ENCODE measurements at places on chromosomes 12 and 14. TPM values are rescaled to one million over a fixed set of nuclear protein-coding genes. Genes with fewer than 3 reads are reported as not detected.

GRCh38 chr14:50600849-50601248 lies 40.9 kb downstream of the ATL1 start:
- peak; percentile 38 for DNase-seq

GRCh38 chr12:102197789-102198188 lies at the start of gene PMCH:
PMCH (minus strand) TSS chr12:102197833; CDS start chr12:102197770, 63 bp downstream.
- no peak for DNase-seq

GRCh38 chr12:9792185-9792900 lies 31.6 kb upstream of the CD69 start:
- no peak for DNase-seq

The NRIP2 gene
- 0.65 TPM for total RNA-seq

DNA sequence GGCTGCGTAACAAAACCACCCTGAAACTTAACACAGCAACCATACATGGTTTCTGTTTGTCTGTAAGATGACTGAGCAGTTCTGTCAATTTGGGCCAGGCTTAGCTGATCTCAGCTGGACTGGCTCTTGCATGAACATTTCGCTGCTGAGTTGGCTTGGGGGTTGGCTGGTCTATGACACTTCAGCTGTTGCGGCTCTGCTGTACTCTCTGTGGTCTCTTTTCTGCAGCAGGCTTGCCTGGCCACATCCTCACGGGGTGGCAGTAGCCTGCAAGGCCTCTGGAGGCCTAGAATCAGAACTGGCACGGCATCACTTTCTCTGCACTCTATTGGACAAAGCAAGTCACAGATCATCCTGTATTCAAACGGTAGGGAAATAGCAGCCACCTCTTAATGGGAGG lies 216.2 kb downstream of the BCL11B start:
- no peak for DNase-seq

The SLC5A8 gene
- not detected for total RNA-seq

DNA sequence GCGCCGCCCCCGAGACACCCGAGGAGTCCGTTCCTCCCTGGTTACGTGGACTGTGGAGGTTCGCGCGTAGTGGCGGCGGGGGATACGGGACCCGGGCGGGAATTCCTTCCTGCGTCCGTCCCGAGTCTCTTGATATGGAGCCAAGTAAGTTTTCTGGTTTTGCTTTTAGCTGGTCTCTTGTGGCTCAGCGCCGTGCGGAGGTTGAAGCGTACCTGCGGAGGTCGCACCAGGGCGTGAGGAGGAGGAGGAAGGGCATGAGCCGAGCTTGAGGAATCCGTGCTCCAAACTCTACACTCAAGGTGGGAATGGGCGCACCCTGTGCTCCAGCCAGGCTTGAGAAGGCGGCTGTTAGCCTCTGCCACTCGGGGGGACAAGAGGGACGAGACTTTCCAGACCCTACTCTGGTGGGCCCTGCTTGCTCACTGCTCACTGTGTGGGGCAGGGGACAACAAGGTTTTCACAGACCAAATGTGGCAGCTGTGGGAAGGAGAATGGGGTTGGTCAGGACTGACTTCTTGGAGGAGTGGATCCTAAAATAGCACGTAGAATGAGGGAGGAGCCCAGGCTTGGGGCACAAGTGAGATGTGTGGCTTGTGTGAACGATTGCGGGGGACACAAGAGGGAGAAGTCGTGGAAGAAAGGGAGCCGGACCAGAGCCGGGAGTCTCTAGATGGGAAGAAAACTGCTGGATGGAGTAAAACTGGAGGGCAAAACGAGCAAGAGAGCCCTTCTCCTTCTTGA lies 577 bp downstream of the ATG101 start:
- DNase-seq = no peak

The P2RX2 gene
- 0.15 TPM for total RNA-seq

DNA sequence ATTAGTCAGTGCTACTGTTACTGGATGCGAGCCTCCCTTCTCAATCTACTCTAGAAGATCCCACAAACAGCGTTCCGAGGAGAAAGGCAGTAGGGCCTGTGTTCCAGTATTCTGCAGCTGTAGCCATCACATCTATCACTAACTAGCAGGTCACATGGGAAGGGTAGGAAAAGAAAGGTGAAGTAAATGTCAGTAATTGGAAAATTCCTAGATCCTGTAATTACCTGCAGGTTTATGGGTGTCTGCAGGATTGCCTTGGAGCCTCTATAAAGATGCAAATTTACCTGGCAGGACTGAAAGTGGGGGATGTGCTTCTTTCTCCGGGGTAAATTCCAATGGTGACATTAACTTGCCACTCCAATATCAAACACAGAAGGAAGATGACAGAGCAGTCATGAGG lies 77.8 kb downstream of the FERMT2 start:
- no peak for DNase-seq

The USP15 gene
- total RNA-seq = 36.0 TPM

DNA sequence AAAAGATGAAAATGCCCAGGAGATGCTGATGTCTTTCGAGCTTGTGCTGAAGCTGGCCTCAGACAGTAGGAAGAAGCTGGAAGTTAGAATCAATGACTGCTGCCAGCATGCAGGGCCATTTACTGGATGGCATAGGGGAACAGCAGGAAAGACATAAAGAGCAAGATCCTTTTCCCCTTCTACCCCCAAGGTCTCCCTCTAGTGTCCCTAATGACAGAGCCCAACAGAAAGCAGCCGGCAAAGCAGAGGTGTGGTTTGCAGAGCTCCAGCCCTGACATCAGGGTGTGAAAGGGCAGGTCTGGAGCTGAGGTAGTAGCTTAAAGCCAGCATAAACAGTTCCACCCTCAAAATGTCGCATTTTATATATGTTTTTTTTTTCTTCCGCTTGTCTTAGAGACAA lies 1560.7 kb upstream of the TMEM132C start:
- DNase-seq = peak; percentile 28

The TSPAN11 gene
- total RNA-seq = 27.7 TPM

The KRT8 gene
- total RNA-seq = 168 TPM

DNA sequence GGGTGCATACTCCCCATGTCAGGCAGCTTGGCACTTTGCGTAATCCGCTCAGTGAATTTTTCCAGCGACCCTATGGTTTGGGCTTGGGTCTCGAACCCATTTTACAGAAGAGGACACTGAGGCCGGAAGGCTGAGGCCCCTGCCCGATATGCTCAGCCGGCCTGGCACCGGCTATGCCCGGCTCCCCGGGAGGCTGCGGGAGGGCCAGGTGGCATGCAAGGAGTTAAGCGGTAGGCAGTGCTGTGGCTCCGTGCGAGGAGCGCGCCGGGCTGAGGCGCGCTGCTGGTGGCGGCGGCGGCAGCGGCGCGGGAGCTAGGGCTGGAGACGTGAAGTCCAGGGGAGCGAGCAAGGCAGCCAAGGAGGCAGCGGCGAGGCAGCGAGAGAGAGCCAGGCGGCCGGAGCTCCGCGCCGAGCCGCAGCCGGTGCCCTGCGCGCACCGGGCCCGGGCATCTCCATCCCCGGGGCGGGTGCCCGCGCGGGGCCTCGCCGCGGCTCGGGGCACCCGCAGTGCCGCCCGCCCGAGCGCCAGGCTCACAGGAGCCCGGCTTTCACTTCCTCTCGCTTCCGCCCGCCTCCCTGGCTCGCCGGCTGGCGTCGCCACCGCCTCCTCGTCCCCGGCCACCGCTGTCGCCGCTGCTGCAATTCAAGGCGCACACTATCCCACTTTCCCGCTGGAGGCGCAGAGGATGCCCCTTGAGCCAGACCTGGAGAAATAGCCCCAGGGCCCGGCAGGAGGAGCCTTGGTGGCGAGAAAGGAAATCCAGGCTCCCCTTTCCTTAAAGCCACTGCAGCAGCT lies at the start of gene WSCD2:
WSCD2 (plus strand) TSS at position 272 of the 796 bp plus-strand sequence. CDS start 66,545 bp downstream, outside the sequence.
- DNase-seq = peak; percentile 96

GRCh38 chr12:121806546-121807423 lies 3.0 kb downstream of the SETD1B start:
- DNase-seq = peak; percentile 34

The KCNC2 gene
- not detected for total RNA-seq

DNA sequence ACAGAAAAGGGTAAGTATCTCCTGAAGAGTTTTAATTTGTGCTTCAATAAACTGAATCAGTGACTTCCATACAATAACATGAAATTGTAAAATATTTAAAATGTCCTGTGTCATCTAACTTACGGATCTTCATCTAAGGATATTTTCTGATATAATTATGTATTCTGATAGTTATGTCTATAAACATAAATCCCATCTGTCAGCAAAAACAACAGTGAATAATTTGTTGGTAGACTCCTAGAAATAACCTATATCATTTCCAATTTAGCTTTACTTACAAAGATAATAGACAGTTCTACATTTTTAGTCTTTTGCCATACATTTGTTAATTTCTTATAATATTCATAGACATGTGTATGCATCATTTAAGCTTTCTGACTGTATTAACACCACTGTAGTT lies 293.9 kb downstream of the CCDC91 start:
- no peak for DNase-seq

DNA sequence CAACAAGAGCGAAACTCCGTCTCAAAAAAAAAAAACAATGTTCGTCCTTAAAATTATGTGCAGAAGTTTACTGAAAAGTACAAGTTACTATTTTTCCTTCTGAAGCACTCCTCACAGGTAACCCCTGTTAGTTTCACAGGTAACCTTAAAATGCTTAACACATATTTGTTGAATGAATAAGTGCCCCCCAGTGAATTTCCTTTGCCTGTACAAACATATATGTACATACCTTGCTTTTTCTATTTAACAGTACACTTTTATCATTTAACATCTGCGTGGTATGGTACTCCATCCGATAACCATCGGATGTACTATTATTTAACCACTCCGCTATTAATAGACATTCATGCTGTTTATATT lies 1.4 kb upstream of the RAB35 start:
- DNase-seq = no peak

GRCh38 chr12:17470460-17470859 lies 619.5 kb downstream of the RERGL start:
- DNase-seq = no peak

The SMIM41 gene
- not detected for total RNA-seq

DNA sequence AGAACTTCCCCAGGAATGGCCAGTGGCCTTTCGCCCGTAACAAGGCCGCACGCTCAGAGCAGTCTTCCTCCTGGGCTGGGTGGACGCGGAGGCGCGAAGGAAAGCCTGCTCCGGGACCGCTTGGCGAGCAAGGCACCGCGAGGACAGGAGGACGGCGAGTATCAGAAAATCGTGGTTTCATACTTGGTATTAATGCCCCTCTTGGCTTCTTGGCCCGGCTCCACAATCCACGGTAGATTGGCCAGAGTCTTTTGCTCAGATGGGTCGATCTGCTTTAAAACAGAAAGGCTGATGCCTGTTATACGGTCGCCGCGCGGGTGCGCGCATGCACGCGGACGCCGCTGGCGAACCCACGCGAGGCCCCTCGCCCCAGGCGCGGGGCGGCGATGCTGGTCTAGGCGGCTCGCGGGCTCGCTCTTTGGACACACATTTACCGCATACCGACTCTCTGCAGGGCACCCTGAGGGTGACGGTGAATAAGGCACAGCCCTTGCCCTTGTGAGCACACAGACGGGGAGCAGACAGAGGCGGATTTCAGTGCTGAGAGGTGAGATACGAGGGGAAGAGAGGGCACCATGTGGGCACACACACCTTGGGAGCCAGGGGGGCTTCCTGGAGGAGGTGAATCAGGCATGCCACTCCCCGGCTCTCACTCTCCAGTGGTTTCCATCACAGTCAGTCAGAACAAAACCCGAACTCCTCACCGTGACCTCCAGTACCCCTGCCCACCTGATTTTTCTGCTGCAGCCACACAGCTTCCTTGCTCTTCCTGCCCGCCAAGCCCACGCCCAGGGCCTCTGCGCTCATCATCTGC lies 100.7 kb downstream of the APAF1 start:
- DNase-seq = peak; percentile 26

The ANKRD33 gene
- 0.39 TPM for total RNA-seq

- DNase-seq = no peak
Measured at GRCh38 chr14:103099733-103100280, 5.3 kb downstream of the EXOC3L4 start.

The KSR2 gene
- 0.30 TPM for total RNA-seq

- no peak for DNase-seq
Measured at GRCh38 chr14:100692859-100693558, 33.7 kb upstream of the DLK1 start.

DNA sequence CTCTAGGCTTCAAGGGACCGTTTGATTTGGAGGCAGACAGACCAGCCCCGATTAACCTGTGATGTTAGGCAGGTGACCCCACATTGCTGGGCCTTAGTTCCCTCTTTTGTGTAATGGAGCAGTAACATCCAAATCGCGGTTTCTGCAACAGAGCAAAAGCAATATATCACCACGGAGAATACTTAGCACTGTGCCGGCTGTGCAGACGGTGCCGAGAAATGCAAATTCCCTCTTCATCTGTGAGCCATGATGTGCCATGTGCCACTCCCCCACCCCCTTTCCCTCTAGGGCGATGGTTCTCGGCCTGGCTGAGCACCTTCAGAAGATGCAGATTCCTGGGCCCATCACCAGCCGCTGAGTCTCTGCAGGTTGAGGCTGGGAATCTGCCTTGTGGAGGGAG lies 10.9 kb downstream of the BCL7A start:
- no peak for DNase-seq

- no peak for DNase-seq
Measured at GRCh38 chr14:91280129-91280528, 35.6 kb upstream of the GPR68 start.

The CCDC197 gene
- total RNA-seq = not detected

- DNase-seq = no peak
Measured at GRCh38 chr12:50568338-50569091, 63.7 kb downstream of the DIP2B start.

DNA sequence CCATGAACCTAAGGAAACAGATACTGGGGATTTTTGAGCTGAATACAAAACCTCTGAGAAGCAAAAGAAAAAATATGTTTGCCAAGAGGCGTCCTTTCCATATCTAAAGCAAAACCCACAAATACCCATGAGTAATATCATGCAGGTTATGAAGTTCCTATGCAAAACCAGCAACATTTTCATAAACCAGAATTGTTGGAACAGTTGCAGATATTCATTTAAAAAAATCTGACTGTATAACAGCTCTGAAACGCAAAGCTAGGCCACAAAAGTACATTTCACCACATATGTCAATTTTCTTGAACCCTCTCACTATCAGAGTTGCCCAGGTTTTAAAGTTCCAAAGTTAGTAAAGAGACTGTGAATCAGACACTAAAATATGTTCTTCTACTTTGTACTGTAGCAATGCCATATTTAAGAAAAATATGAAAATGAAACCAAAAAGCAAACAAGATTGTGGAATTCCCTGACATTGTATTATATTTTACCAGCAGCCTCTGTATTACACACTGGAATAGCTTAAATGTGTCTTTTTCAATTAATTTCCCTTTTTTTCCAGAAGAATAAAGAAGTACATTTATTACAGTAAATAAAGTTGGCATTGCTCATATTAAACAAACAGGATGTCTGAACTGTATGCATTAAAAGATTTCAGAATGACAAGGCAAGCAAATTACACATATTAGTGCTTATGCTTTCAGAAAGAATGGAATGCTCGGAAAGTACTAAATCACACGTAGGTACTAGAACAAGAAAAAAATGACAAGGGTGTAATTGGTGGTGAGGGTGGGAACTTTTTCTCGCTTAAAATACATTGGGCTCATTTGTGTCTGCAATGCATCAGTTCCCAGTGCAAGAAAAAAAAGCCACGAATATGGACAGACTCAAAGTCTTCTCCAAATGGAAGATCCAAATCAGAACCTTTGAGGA lies 33.6 kb upstream of the HIF1A start:
- no peak for DNase-seq

- DNase-seq = peak; percentile 79
Measured at GRCh38 chr12:56488041-56488955, at the start of gene GLS2. GLS2 (minus strand) TSS chr12:56488161; CDS start chr12:56488118, 43 bp downstream.

The LPAR5 gene
- 0.04 TPM for total RNA-seq

- DNase-seq = peak; percentile 85
Measured at GRCh38 chr14:21476523-21476924, 235 bp downstream of the RAB2B start.
